Cerebellum (tissue), 4 donors: ENCODE measurements at places on chromosomes 5 and 9. TPM values are rescaled to one million over a fixed set of nuclear protein-coding genes. Genes with fewer than 3 reads are reported as not detected.

DNA sequence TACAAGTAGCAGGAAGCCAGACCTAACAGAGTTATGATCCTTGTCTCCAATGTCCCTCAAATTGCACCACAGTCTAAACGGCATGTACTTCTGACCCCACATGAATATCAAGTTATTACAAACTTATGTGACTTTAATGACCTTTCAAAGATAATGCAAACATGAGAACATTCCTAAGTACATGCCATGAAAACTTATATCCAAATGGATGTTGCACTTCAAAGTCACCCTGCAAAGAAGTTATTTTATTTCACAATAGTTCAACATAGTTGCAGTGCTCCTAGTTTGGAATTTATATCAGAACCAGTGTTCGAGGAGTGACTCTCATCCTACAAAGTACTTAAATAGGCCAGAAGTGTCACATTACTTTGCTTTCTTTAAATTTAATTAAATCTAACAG lies 41.2 kb upstream of the ITGA1 start:
- no peak for DNase-seq

- no peak for DNase-seq
These were observed 20.8 kb upstream of the CKMT2 start for GRCh38 chr5:81212211-81212751.

The DBH gene
- total RNA-seq = 0.91 TPM

The LHFPL2 gene
- 34.2 TPM for total RNA-seq

GRCh38 chr5:181242031-181242451 lies 1.7 kb downstream of the RACK1 start:
- no peak for DNase-seq

GRCh38 chr9:16356196-16356765 lies 514.2 kb downstream of the BNC2 start:
- DNase-seq = no peak

GRCh38 chr9:124216474-124217176 lies 41.1 kb upstream of the NEK6 start:
- no peak for DNase-seq

DNA sequence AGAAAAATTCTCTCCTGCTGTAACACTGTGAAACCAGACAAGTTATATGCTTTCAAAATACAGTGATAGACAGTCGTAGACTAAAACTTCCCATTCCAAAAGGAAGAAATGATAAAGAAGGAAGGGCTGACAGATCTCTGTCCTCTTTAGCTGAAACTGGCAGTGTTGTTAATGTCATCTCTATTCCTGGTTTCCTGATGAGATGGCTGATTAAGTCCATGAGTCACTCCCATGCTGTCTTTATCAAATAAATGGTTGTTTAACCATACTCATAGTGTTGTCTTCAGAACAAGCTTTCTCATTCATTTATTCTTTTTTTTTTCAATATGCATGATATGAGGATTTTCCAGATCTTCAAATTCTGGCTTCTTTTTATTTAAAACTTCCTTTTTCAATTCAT lies 952.2 kb upstream of the WWC1 start:
- DNase-seq = no peak

The GDNF gene
- total RNA-seq = not detected

The TXN gene
- 77.3 TPM for total RNA-seq

GRCh38 chr9:99773468-99774138 lies 48.1 kb upstream of the NR4A3 start:
- DNase-seq = no peak

- DNase-seq = no peak
These were observed 2.4 kb upstream of the STOM start for GRCh38 chr9:121372239-121373010.

The NEUROG1 gene
- total RNA-seq = 2.6 TPM

GRCh38 chr5:6632324-6632887 lies 438 bp downstream of the NSUN2 start:
- DNase-seq = peak; percentile 30

The PCAT7 gene
- not detected for total RNA-seq

- peak; percentile 32 for DNase-seq
These were observed 118.5 kb upstream of the ERCC6L2 start for GRCh38 chr9:95756986-95757385.

DNA sequence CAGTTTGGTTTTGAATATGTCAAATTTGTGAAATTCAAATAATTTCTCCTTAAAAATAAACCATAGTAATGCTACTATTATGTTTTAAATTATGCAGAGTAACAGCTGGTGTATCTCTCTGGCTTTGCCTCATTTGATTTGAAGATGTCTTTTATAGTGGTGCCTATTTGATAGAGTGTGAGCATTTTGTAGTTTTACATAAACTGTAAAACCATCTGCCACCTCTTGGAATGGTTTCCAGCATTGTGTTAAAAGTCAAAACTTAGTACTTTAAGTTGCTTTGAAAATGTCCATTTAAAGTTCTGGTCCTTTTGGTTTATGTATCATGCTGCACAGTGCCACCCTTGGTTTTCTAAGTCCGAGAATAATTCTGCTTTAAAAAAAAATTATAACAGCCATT lies 15.6 kb downstream of the PRDM6 start:
- DNase-seq = no peak

The CARTPT gene
- total RNA-seq = not detected

DNA sequence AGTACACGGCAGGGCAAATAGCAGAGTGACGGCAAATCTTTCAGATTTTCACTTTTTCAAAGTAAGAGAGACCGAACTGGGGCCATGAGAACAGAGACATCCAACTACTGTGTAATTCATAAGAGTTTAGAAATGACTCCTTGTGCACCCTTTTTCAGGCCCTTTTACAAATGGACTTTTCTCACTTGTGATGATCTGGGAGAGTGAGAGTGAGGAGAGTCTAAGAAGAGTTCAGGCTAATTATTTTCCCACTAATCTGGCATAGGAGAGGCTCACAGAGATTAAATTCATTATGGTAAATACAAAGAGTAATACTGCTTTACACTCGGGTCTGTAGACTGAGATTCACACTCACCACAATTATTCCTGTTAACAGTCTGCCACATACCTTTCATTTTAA lies 880 bp upstream of the CCNG1 start:
- DNase-seq = no peak

GRCh38 chr5:139708877-139709581 lies 60.9 kb downstream of the CXXC5 start:
- no peak for DNase-seq

The IFNB1 gene
- total RNA-seq = not detected

The C9orf153 gene
- 1.6 TPM for total RNA-seq

GRCh38 chr5:92494508-92494907 lies 1086.5 kb downstream of the NR2F1-AS1 start:
- no peak for DNase-seq

DNA sequence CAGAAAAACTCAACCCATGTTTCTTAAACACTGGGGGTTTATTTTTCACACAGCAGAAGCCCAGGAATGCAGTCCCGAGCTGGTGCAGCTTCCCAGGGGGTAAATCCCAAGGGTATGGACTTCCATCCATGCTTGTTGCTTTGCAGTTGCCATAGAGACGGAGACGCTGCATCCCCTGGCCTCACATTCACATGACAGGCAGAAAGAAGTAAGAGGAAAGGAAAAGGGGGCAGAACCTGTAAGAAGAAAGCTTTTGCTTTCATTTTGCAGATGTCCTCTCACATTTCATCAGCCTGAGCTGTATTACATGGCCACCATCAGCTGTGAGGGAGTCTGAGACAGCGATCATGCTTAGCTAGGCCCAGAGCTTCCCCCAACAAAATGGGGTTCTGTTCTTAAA lies 321.0 kb downstream of the AGTPBP1 start:
- no peak for DNase-seq

GRCh38 chr5:158541536-158542297 lies 558.0 kb downstream of the EBF1 start:
- DNase-seq = no peak

GRCh38 chr9:3415906-3416305 lies 109.9 kb downstream of the RFX3 start:
- no peak for DNase-seq

The KIF3A gene
- 73.5 TPM for total RNA-seq

The ANXA2R gene
- 2.9 TPM for total RNA-seq

- no peak for DNase-seq
These were observed 4.2 kb downstream of the SARDH start for GRCh38 chr9:133733796-133734533.

The ROPN1L gene
- total RNA-seq = 3.2 TPM

DNA sequence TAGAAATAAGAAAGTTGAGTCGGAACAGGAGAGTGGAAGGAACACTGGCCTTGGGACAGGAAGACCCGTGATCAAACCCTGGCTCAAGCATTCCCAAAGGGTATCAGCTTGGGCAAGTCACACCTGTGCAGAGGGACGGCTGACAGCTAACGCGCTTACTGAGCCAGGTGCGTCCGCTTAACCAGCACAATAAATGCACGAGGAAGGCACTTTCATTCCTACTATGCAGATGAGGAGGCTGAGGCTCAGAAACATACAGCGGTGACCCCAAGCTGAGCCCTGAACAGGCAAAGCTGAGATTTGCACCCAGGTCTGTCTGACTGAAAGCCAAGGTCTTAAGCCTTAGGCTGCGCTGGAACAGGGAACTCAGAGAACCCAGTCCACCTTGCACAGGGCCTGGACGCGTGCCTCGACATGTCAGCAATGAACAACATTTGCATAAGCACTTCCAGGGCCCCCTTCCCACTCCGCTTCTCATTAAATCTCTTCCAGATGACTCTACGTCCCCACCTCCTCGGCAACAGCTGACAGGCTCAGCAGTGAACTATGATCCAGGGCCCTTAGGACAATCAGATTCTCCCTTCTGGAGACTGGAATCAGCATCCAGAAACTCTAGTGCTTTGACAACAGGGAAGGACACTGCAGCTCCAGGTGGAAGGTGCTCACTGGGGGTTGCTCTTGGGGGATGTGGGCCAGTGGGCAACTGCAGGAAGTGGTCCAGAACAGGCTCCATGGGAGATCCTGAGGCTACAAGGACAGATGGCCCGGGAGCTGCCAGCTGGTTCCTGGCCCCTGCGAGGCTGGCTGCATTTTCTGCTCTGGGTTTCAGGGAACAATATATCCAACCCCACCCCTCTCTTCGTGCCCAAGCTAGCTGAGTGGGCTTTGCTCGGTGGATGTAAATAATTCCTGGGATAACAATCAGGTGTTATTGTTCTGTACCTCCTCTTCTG lies 35.2 kb downstream of the SH3PXD2B start:
- no peak for DNase-seq

DNA sequence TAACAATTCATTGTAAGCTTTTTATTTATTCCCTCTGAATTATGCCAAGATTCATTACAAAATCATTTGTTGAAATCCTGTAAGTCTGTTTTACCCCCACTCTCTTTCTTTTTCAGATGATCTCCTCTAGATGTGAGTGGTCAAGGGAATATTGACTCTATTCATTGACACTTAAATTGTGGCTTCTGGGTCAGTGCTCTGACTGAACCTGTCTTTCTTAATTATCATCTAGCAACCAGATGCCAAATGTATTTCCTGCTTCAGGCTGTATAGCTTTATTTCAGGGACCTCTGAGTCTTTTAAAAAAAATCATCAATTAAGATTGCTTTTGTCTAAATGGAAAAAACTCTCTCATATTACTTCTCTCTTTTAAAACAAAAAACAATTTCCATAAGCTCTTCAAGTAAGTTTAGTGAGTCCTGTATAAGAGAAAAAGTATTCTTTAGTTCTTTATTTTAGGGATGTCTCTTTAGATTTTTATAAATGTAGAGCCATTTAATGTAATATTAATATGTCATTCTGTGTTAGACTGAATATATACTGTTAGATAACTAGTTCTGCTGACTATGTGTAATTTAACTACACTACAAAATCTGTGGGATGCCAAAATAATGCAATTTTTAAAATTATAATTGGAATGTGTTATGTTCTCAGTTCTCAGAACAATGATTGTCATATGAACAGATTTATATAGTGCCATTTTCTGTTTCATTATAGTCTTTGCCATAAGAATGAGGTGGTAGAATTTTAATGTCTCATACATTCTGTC lies 645.8 kb upstream of the EDIL3 start:
- no peak for DNase-seq

The ICE1 gene
- total RNA-seq = 48.3 TPM

The IRX1 gene
- 25.4 TPM for total RNA-seq

DNA sequence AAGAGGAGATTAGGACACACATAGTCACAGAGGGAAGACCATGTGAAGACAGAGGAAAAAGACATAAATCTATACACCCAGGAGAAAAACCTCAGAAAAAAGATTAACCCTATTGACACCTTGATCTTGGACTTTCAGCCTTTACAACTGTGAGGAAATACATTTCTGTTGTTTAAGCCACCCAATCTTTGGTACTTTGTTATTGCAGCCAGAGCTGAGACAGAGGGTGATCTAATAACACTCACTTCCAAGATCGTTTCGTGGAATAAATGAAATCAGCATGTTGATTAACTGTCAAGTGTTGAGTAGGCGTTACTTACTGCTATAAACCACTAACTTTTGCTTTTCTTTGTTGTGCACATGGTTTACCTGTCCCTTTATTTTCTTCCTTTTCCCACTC lies 361.2 kb upstream of the RIOK2 start:
- DNase-seq = no peak

The CDH10 gene
- total RNA-seq = 23.2 TPM

DNA sequence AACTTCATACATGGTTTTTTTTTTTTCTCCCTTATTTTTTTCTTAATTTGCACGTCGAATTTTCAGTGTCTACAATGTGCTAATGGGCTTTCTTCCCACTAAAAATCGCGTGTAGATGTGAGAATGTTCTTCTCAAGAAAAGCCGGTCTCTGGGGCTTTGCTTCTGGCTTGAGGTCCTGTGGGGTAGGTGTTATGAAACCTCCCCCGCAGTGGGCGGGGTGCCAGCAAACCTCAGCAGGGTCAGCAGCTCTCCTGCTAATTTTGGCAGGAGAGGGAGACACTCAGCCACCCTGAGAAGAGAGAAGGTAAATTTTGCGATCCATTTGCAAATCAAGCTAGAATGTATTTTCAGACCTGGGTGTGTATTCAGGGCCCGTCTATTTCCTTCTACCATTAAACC lies 59.9 kb downstream of the NPR3 start:
- no peak for DNase-seq

The PHYHD1 gene
- 1.1 TPM for total RNA-seq

The ISL1 gene
- not detected for total RNA-seq

GRCh38 chr9:107486674-107487520 lies 2.7 kb downstream of the KLF4 start:
- DNase-seq = no peak

The ZBED3 gene
- 3.7 TPM for total RNA-seq

DNA sequence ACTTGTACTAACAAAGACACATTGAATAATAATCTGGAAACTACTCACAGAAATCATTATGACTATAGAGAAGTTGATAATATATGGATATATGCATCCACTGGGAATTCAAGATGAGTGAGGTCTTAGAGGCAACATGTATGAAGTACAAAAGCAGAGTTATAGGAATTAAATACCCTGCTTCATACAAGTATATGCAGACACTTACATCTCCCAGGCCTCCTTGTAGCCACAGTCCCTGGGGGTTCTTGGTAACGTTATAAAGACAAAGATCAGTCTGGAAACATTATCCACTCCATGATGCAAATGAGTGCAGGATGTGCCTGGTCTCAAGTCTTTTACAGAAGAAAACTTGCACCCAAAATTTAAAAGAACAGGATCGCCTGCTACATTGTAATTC lies 92.4 kb upstream of the ANXA1 start:
- DNase-seq = no peak

The C9orf40 gene
- total RNA-seq = 9.1 TPM
